Activated T-helper 17 cell treated with anti-CD3 and anti-CD28 coated beads, Interleukin-2, amount 50 U/mL, for 72 hours (primary cell): ENCODE measurements at places on chromosomes 7 and 10.

GRCh38 chr7:131157530-131158243 lies 170.0 kb upstream of the MKLN1 start:
- no peak overlapping the region for H3K27ac ChIP-seq
- H3K36me3 ChIP-seq, result no peaks in the 10 kb centered on the region
- ATAC-seq, result no peak
- H3K4me3 ChIP-seq, result no peak overlapping the region
- no peaks in the 10 kb centered on the region for H3K4me1 ChIP-seq

- ATAC-seq, result no peak
- H3K4me1 ChIP-seq, result no peaks in the 10 kb centered on the region
- no peaks in the 10 kb centered on the region for H3K27me3 ChIP-seq
These were observed 38.6 kb upstream of the NCAPG2 start for GRCh38 chr7:158743219-158743618.

GRCh38 chr7:132528695-132529094 lies 47.6 kb downstream of the PLXNA4 start:
- H3K36me3 ChIP-seq, result no peaks in the 10 kb centered on the region
- no peak overlapping the region for H3K27ac ChIP-seq
- H3K4me1 ChIP-seq, result peaks cover 17% of the 10 kb centered on the region
- H3K4me3 ChIP-seq, result no peak overlapping the region
- peak; percentile 67 for ATAC-seq

GRCh38 chr10:99667108-99667751 lies 7.9 kb downstream of the ENTPD7 start:
- peaks cover 38% of the 10 kb centered on the region for H3K36me3 ChIP-seq
- no peak overlapping the region for H3K27ac ChIP-seq
- H3K4me1 ChIP-seq, result no peaks in the 10 kb centered on the region
- H3K4me3 ChIP-seq, result no peak overlapping the region
- H3K27me3 ChIP-seq, result no peaks in the 10 kb centered on the region
- ATAC-seq, result no peak

- peaks cover 42% of the 10 kb centered on the region for H3K4me1 ChIP-seq
- H3K36me3 ChIP-seq, result peaks cover 80% of the 10 kb centered on the region
- no peaks in the 10 kb centered on the region for H3K27me3 ChIP-seq
- no peak overlapping the region for H3K4me3 ChIP-seq
- H3K27ac ChIP-seq, result no peak overlapping the region
These were observed 26.3 kb downstream of the MKI67 start for GRCh38 chr10:128099901-128100300.
